Stimulated activated CD8-positive, alpha-beta memory T cell treated with anti-CD3 and anti-CD28 coated beads, Interleukin-4, amount 100 ng/mL, for 1 hour (primary cell): ENCODE measurements at places on chromosomes 16 and 17.

DNA sequence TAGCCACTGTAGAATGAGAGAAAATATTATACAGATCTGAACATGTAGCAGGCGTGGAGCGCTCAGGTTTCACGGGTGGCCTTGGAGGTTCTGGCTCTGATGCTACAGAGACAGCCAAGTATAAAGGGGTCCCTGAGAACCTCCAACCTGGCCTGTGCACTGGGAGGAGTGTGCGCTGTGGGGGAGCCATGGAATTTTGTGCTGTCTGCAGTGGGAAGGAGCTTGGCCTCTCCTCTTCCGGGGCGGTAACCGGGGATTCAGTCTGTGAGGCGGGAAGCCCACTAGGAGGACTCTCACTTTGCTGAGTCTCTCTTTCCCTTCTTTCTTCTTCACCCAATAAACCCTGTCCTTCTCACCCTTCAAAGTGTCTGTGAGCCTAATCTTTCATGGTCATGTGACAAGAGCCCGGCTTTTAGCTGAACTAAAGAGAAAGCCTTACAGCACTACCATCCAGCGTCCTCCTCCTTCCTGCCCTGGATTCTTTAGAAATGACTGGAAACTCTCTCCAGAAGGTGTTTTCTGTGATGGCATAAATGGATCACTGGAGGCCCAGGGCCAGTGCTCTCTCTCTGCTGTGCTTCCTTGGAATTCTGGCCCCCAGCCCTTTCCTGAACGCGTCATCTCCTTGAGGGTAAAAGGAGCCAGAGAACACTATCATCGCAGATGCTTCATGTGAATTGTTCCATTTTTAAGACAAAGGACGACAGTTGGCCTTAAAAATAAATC is 232.1 kb upstream of the CACNG5 start:
- no peak for DNase-seq

GRCh38 chr16:72443809-72444208 is 271.9 kb upstream of the PMFBP1 start:
- no peak for DNase-seq

DNA sequence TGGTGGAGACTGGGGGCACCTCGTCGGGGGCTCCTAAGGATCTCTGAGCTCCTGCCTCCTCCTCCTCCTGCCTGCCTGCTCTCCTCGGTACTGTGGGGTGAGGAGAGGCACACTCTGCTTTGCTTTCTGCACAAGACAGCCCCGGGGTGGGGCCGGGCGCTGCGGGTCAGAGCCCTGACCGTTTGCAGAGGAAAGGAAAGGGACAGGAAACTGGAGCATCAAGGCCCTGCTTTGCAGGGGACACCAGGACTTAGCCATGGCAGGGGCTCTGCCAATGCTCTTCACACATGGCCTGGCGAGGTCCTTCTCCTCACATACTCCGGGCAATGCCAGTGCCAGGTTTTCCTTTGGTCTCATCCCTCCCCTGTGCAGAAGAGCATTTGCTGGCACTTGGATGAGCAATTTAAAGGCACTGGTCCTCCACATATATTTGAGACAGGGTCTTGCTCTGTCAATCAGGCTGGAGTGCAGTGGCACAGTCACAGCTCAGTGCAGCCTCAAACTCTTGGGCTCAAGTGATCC is 23.8 kb upstream of the DOC2B start:
- no peak for DNase-seq

GRCh38 chr16:12166271-12166670 is 189.7 kb downstream of the SNX29 start:
- DNase-seq, result no peak

GRCh38 chr17:82751171-82751570 is 694 bp upstream of the TBCD start:
- DNase-seq, result no peak

- no peak for DNase-seq
Measured at GRCh38 chr17:77857306-77857555, 101.3 kb upstream of the TNRC6C start.

GRCh38 chr17:66945147-66945835 is 19.2 kb upstream of the CACNG4 start:
- no peak for DNase-seq
